Colonic mucosa (tissue), 4 donors: ENCODE measurements at places on chromosomes 6 and 20. TPM values are rescaled to one million over a fixed set of nuclear protein-coding genes. Genes with fewer than 3 reads are reported as not detected.

DNA sequence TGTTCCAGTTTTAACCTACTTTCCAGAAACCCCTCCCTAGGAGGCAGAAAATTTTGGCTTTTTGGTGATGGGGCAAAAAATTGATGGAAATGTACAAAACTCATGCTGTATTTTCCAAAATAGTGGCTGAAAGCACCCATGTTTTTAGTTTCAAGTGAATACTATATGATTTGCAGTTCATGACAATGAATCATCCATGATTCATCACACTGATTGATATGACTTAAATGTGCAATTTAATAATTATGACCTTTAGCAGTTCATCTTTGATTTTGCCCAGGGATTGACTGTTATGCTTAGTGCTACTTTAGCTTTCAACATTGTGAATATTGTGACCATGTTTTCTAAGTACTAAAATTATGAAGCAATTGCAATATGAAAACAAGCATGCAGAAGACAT is 478.7 kb downstream of the HTR1B start:
- no peak overlapping the region for H3K27ac ChIP-seq
- H3K36me3 ChIP-seq, result no peaks in the 10 kb centered on the region
- no peak for DNase-seq
- no peaks in the 10 kb centered on the region for H3K27me3 ChIP-seq

The DPPA5 gene
- total RNA-seq, result not detected

- H3K36me3 ChIP-seq, result no peaks in the 10 kb centered on the region
- H3K4me3 ChIP-seq, result no peak overlapping the region
- no peak for DNase-seq
Observed at GRCh38 chr6:157169656-157170055, 153.7 kb downstream of the TMEM242 start.

The RBM24 gene
- 4.9 TPM for total RNA-seq

The JPH2 gene
- total RNA-seq, result 13.8 TPM

DNA sequence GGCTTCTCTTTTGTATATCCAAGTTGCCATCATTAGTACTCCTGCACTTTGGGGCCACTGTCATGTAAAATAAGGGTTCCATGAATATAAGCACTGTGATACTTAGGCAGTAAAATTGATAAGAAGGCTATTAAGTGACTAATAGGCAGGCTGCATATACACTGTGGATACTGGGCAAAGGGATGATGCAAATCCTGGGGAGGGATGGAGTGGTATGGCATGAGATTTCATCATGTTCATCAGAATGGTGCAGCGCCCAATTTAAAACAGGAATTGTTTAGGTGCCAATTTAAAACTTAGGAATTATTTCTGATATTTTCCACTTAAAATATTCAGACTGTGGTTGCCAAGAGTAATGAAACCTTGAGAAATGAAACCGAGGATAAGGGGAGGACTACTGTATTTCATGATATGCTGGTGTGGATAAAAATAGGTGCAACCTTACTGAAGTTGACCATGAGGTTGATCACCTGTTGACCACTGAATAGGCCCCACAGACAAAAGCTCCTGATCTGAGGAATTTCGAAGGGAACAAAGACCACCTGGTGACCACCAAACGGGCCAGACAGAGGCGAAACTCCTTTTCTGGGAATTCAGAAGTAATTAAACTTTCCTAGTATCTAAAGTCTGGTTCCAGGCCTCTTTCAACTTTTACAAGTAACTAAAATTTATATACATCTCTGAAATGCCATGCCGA is 4.9 kb upstream of the TRIM39 start:
- H3K36me3 ChIP-seq, result no peaks in the 10 kb centered on the region
- H3K4me1 ChIP-seq, result peaks cover 8% of the 10 kb centered on the region
- no peak overlapping the region for H3K27ac ChIP-seq

- H3K36me3 ChIP-seq, result no peaks in the 10 kb centered on the region
- no peaks in the 10 kb centered on the region for H3K4me1 ChIP-seq
Observed at GRCh38 chr20:61448386-61448785, 196.3 kb downstream of the CDH4 start.

GRCh38 chr20:57514273-57514751 is 10.6 kb downstream of the CTCFL start:
- no peak overlapping the region for H3K4me3 ChIP-seq
- no peaks in the 10 kb centered on the region for H3K4me1 ChIP-seq
- no peaks in the 10 kb centered on the region for H3K36me3 ChIP-seq
- peak; percentile 79 for DNase-seq
- H3K27ac ChIP-seq, result no peak overlapping the region

DNA sequence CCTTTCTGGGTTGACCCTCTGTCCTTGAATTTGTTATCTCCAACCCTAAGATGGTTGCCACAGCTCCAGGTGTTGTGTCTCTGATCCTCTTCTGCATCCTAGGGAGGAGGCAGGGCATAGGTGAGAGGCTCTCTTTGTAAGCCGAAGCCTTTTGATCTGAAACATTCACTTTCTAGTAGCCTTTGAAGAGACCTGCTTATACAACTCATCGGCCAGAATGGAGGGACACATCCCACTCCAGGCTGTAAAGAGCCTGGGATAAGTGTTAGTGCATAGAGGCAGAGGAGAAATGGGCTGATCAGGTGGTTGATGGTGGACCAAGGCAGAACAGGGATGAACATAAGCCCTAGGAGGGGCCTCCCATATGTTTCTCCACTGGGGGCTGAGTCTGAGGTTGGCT is 137.1 kb upstream of the KCNG1 start:
- no peak overlapping the region for H3K4me3 ChIP-seq
- no peak for DNase-seq
- H3K27me3 ChIP-seq, result no peaks in the 10 kb centered on the region
- H3K36me3 ChIP-seq, result no peaks in the 10 kb centered on the region
- no peaks in the 10 kb centered on the region for H3K4me1 ChIP-seq
- no peak overlapping the region for H3K27ac ChIP-seq

The TFAP2D gene
- total RNA-seq, result not detected

GRCh38 chr6:136822046-136822375 is 381 bp upstream of the PEX7 start:
- no peaks in the 10 kb centered on the region for H3K27me3 ChIP-seq
- no peak for DNase-seq
- no peaks in the 10 kb centered on the region for H3K36me3 ChIP-seq

The PHACTR3 gene
- 0.44 TPM for total RNA-seq

- no peak overlapping the region for H3K4me3 ChIP-seq
- DNase-seq, result no peak
- H3K36me3 ChIP-seq, result no peaks in the 10 kb centered on the region
- H3K27me3 ChIP-seq, result no peaks in the 10 kb centered on the region
Observed at GRCh38 chr20:32664012-32664677, 9.6 kb downstream of the C20orf203 start.

The KCNK5 gene
- total RNA-seq, result 39.6 TPM

GRCh38 chr6:130520221-130520620 is 154.4 kb downstream of the TMEM200A start:
- DNase-seq, result no peak
- H3K4me1 ChIP-seq, result no peaks in the 10 kb centered on the region
- H3K27me3 ChIP-seq, result no peaks in the 10 kb centered on the region
- H3K27ac ChIP-seq, result no peak overlapping the region

DNA sequence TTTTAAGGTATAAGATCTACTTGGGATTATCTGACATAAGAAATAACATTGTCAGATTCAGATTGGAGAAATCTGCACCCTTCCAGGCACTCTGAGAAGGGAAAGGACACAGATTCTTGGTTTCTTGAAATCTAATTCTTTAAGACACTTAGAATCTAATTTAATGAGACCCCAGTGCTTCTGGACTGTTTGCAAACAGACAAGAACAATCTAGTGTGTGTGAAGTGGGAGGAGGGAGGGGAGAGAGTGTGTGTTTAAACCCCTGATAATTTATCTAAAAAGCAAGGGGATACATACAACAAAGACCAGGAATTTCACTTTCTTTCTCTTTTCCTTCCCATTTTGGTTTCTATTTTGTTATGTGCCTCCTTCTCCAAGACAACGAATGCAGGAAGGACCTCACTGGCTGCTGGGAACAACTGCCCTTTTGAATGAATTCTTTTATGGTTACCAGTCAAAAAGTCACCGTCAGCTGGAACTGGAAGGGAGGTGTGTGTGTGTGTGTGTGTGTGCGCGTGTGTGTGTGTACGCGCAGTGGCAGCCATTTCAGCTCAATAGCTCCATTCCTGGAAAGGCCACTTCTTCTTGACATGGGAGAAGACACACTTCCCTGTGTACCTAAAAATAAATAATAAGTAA is 129.4 kb downstream of the BCAS1 start:
- H3K27ac ChIP-seq, result peak overlapping the region; percentile 73
- H3K4me3 ChIP-seq, result no peak overlapping the region
- H3K4me1 ChIP-seq, result peaks cover 16% of the 10 kb centered on the region
- DNase-seq, result no peak
- H3K36me3 ChIP-seq, result no peaks in the 10 kb centered on the region

The PNLDC1 gene
- total RNA-seq, result 0.72 TPM

- no peaks in the 10 kb centered on the region for H3K36me3 ChIP-seq
- peaks cover 30% of the 10 kb centered on the region for H3K27me3 ChIP-seq
- no peak for DNase-seq
- no peak overlapping the region for H3K27ac ChIP-seq
- H3K4me3 ChIP-seq, result peak overlapping the region; percentile 26
Observed at GRCh38 chr6:127117979-127118297, 533 bp upstream of the RSPO3 start.

DNA sequence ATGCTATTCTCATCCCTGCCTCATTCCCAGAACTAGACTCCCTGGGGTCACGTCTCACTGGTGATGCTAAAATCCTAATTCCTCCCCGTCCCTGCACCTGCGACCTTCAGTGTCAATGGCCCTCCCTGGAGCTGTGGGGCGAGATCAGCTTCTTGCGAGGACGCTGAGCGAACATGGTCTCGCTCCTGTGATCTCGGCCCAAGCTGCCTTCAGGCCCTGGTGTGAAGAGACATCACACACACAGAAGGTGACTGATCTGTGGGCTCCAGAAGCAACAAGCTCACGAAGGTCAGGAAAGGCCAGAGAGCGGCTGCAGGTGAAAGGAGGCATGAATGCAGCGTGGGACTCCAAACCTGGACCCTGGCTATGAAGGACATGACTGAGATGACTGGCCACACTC is 139.5 kb upstream of the CST7 start:
- H3K27ac ChIP-seq, result no peak overlapping the region
- no peak for DNase-seq
- H3K36me3 ChIP-seq, result no peaks in the 10 kb centered on the region
- no peaks in the 10 kb centered on the region for H3K27me3 ChIP-seq
- no peak overlapping the region for H3K4me3 ChIP-seq

- no peaks in the 10 kb centered on the region for H3K36me3 ChIP-seq
- H3K4me1 ChIP-seq, result no peaks in the 10 kb centered on the region
- no peak overlapping the region for H3K4me3 ChIP-seq
Observed at GRCh38 chr6:77548190-77548589, 84.9 kb upstream of the HTR1B start.

The PSORS1C2 gene
- not detected for total RNA-seq

The ADGRB3 gene
- total RNA-seq, result 0.98 TPM

DNA sequence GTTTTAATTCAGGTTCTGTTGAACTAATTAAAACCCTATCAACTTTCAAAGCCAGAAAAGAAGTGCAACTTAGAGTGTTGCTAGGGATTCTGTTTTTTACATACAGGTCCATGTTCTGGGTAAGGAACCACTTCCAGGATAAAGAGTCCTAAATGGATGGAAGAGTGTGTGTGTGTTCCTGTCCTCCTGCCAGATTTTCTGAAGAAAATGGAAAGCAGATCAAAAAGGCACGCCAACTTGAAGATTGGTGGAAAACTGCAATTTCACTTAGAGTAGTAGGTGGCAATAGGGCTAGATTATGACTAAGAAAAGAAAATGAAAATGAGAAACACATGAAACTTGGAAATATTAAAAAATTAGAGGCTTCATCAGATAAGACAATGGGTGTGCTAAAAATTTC is 85.3 kb downstream of the COL21A1 start:
- no peaks in the 10 kb centered on the region for H3K36me3 ChIP-seq
- H3K4me1 ChIP-seq, result no peaks in the 10 kb centered on the region
- no peak for DNase-seq
- H3K27ac ChIP-seq, result no peak overlapping the region
- H3K4me3 ChIP-seq, result no peak overlapping the region
- no peaks in the 10 kb centered on the region for H3K27me3 ChIP-seq

- no peak for DNase-seq
- H3K4me1 ChIP-seq, result no peaks in the 10 kb centered on the region
- no peaks in the 10 kb centered on the region for H3K36me3 ChIP-seq
Observed at GRCh38 chr6:40330301-40330721, 256.9 kb downstream of the LRFN2 start.

DNA sequence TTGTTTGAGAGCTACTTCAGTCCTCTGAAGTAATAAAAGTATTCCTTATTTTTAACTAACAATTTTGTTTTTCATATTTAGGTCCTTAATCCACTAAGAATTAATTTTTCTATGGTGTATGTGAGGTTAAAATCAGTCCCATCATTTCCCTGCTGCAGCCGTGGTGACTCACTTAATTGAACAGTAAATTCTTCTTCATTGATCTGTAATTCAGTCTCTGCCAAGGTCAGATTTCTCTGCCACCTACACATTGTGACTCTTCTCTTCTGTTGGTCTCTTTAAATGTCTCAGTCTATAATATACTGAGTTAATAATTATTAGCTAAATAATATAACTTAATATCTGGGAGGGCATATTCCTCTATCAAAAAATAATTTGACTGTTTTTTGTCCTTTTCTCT is 262.3 kb downstream of the UTRN start:
- H3K4me3 ChIP-seq, result no peak overlapping the region
- H3K36me3 ChIP-seq, result no peaks in the 10 kb centered on the region
- no peak for DNase-seq
- H3K27ac ChIP-seq, result no peak overlapping the region

DNA sequence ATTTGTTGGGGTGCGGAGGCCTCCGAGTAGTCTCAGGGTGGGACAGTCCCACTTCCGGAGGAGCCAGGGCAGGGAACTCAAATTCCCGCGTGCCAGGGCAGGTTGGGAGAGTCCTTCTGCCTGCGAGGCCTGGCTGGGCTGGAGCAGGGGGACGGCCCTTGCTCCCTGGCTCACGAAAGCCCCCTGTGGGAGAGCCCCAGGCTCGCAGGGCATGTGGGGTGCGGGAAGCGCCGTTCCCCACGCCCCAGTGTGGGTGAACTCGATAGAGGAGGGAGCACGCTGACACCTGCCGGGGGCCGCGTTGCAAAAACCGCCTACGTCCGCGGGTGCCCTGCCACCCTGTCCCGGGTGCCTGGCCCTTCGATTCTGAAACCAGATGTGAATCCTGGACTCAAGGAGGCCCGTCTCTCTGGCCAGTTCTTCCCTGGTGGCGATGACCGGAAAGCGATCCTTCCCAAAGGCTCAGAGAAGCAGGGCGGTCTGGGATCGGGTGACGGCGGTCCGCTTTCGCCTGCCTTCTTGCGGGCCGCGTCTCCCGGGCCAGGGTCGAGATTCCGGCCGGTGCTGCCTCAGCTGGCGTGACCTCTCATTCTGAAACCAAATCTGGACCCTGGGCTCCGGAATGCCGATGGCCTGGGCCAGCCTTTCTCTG is 1846.5 kb upstream of the DEFB115 start:
- H3K4me1 ChIP-seq, result no peaks in the 10 kb centered on the region
- no peak overlapping the region for H3K4me3 ChIP-seq
- H3K27me3 ChIP-seq, result no peaks in the 10 kb centered on the region
- no peak overlapping the region for H3K27ac ChIP-seq

- no peak overlapping the region for H3K27ac ChIP-seq
- H3K4me3 ChIP-seq, result no peak overlapping the region
Observed at GRCh38 chr6:157724138-157724820, 98.8 kb upstream of the SNX9 start.
